ENCODE measurements at places on chromosomes 5 and 9. TPM values are rescaled to one million over a fixed set of nuclear protein-coding genes. Genes with fewer than 3 reads are reported as not detected.
A peak's percentile ranks its signal among the peaks of the same experiment; 100 is the strongest.

- no peak overlapping the region for H3K27ac ChIP-seq
- H3K4me1 ChIP-seq = peaks cover 22% of the 10 kb centered on the region
- no peak overlapping the region for H3K4me3 ChIP-seq
- DNase-seq = no peak
- no peaks in the 10 kb centered on the region for H3K27me3 ChIP-seq
These were observed 59.6 kb downstream of the ARHGAP26 start for GRCh38 chr5:142829801-142830220.

DNA sequence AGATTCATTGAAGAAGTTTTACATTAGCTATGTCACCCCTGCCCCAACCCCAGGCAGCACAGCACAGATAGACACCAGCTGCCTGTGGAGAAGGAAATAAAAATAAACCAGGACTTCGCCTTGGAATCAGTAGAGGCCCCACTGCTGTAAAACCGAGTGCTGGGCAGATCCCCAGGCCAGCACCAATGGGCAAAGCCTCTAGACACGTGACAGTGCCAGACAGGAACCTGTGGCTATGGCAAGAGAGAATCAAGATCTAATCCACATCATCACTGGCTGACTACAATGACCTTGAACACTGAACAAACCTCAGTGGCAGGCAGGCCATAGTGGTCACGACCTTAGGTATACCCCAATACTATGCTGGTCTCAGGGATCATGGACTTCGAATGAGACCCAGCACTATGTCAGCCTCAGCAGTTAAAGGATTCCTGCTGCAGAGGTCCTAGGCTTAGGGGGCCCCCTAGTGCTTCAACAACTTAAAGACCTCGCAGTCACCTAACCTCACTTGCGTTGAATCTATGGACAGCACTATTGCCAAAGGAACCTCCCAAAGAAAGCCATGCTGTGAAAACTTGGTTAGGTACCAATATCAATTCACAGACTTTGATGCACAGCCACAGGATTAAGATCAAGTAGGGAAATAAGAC lies 2118.6 kb upstream of the C9orf72 start:
- no peak overlapping the region for H3K27ac ChIP-seq
- no peak overlapping the region for H3K4me3 ChIP-seq
- no peaks in the 10 kb centered on the region for H3K36me3 ChIP-seq
- H3K4me1 ChIP-seq = no peaks in the 10 kb centered on the region

GRCh38 chr5:8135742-8136141 lies 266.8 kb downstream of the MTRR start:
- H3K27ac ChIP-seq = no peak overlapping the region
- DNase-seq = no peak
- H3K4me1 ChIP-seq = no peaks in the 10 kb centered on the region
- H3K36me3 ChIP-seq = no peaks in the 10 kb centered on the region
- H3K27me3 ChIP-seq = no peaks in the 10 kb centered on the region

DNA sequence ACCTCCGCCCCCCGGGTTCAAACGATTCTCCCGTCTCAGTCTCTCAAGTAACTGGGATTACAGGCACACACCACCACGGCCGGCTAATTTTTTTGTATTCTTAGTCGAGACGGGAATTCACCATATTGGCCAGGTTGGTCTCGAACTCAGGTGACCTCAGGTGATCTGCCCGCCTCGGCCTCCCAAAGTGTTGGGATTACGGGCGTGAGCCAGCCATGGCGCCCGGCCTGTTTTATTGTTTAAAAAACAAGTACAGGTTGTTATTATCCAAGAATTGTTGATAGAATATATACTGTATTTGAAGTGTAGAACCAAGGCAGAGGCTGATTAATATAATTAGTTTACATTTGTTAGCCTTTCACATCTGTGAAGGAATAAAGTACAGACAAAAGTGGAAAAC lies 8.9 kb downstream of the PARP8 start:
- H3K4me1 ChIP-seq = peaks cover 9% of the 10 kb centered on the region
- DNase-seq = no peak
- H3K27ac ChIP-seq = no peak overlapping the region
- no peak overlapping the region for H3K4me3 ChIP-seq
- no peaks in the 10 kb centered on the region for H3K27me3 ChIP-seq

DNA sequence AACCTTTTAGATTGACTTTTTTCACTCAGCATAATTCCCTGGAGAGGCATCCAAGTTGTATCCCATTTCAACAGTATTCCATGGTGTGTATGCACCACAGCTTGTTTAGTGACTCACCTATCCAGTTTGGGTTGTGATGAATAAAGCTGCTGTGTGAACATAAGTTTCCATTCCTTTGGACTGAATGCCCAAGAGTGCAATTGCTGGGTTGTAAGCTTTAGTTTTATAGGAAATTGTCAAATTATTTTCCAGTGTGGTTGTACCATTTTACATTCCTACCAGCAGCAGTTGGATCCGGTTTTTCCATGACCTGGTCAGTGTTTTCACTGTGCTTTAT lies 60.9 kb upstream of the TMED7 start:
- no peaks in the 10 kb centered on the region for H3K27me3 ChIP-seq
- H3K36me3 ChIP-seq = no peaks in the 10 kb centered on the region
- no peak for DNase-seq
- no peak overlapping the region for H3K27ac ChIP-seq
- no peak overlapping the region for H3K4me3 ChIP-seq

GRCh38 chr5:142311725-142312124 lies 13.1 kb downstream of the SPRY4 start:
- H3K4me1 ChIP-seq = peaks cover 22% of the 10 kb centered on the region
- no peak overlapping the region for H3K27ac ChIP-seq
- DNase-seq = no peak
- H3K4me3 ChIP-seq = no peak overlapping the region

DNA sequence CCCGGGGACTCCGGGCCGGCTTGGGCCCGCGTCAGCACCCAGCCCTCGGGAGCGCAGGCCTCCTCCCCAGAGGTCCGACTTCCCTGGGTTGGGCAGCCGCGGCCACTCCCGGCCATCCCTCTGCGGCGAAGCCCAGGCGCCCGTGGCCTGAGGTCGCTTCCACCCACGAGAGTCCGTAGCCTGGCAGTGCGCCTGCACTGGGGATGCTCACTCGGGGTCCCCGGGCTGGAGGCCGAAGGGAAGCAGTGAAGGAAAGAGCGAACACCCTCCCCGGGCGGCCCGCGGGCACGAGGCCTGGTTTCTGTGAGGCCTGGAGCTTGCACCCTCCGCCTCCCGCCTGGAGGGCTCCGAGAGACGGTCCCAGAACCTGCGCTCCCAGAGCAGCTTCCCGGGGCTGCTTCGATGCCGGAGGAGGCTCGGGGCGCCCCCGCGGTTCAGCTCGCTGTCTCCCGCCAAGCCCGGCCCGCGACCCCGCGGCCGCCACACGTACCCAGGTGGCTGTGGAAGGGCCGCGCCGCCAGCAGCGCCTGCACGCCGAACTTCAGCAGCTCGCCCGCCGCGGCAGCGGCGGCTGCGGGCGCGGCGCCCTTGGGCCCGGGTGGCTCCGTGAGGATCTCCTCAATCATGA lies 607 bp downstream of the BARX1 start:
- H3K4me1 ChIP-seq = no peaks in the 10 kb centered on the region
- H3K36me3 ChIP-seq = no peaks in the 10 kb centered on the region
- H3K27me3 ChIP-seq = peaks cover 98% of the 10 kb centered on the region

- H3K36me3 ChIP-seq = no peaks in the 10 kb centered on the region
- H3K27me3 ChIP-seq = no peaks in the 10 kb centered on the region
- H3K4me1 ChIP-seq = no peaks in the 10 kb centered on the region
- no peak for DNase-seq
These were observed 619.3 kb downstream of the TLE4 start for GRCh38 chr9:80191108-80191507.

DNA sequence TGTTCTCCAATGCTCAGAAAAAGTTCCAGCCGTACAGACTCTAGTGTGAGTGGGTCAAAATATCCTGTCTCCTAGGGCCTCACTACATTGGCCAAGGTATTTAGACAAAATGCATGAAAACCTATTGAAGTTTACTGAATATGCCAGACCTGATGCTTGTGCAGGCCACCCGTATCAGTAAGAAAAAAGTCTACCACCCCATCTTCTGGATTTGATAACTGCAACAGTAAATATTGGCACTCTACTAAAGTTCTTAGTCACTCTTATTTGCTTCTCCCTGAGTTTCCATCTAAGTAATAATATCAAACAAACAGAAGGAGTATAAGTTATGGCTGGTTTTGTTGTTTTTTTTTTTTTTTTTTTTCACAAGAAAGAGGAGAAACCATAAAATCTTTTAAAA lies 627.7 kb upstream of the KLF4 start:
- no peaks in the 10 kb centered on the region for H3K4me1 ChIP-seq
- no peak for DNase-seq
- no peak overlapping the region for H3K4me3 ChIP-seq
- no peaks in the 10 kb centered on the region for H3K27me3 ChIP-seq
- no peaks in the 10 kb centered on the region for H3K36me3 ChIP-seq

GRCh38 chr5:120304663-120305062 lies 159.4 kb upstream of the PRR16 start:
- H3K4me1 ChIP-seq = no peaks in the 10 kb centered on the region
- no peaks in the 10 kb centered on the region for H3K36me3 ChIP-seq
- H3K4me3 ChIP-seq = no peak overlapping the region
- no peaks in the 10 kb centered on the region for H3K27me3 ChIP-seq
- H3K27ac ChIP-seq = no peak overlapping the region
- DNase-seq = no peak

- no peak for DNase-seq
- H3K4me1 ChIP-seq = no peaks in the 10 kb centered on the region
- H3K27ac ChIP-seq = no peak overlapping the region
- no peaks in the 10 kb centered on the region for H3K27me3 ChIP-seq
These were observed 61.0 kb downstream of the ST8SIA4 start for GRCh38 chr5:100842080-100842479.

- H3K27me3 ChIP-seq = no peaks in the 10 kb centered on the region
- no peak overlapping the region for H3K4me3 ChIP-seq
- peaks cover 9% of the 10 kb centered on the region for H3K4me1 ChIP-seq
- peak; percentile 37 for DNase-seq
- H3K36me3 ChIP-seq = no peaks in the 10 kb centered on the region
These were observed 377.3 kb upstream of the MEF2C start for GRCh38 chr5:89260254-89260653.

Gene CMBL
- 1.3 TPM for total RNA-seq

Gene PCSK1
- not detected for total RNA-seq

Gene ARL14EPL
- not detected for total RNA-seq

Gene SUSD1
- 15.2 TPM for total RNA-seq

Data from cardiac muscle cell (in vitro differentiated cells and primary cell).